ENCODE measurements at places on chromosomes 4 and X.

GRCh38 chrX:153879741-153880439, 6.1 kb downstream of the L1CAM start:
- DNase-seq = no peak

- no peak for DNase-seq
Measured at GRCh38 chr4:2977211-2978088, 14.1 kb downstream of the GRK4 start.

DNA sequence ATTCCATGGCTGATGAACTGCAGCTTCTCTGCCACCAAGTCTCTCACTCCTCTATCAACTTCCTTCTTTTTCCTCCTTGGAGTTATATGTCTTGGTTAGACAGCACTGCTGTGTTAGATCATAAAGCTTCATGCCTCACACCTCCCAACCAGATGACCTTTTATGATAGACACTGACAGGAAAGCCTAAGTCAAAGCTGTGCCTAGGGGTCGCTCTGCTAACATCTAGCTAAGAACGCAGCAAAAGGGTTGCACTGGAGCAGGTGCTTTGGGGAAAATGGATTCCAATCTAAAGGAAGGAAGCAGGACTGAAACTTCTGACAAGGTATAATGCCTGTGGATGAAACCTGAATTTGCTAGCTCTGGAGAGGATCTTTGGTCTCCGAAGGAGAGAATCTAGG, 509.7 kb downstream of the SMARCA1 start:
- no peak for DNase-seq

- no peak for DNase-seq
Measured at GRCh38 chrX:19772822-19773628, 114.4 kb downstream of the SH3KBP1 start.

GRCh38 chr4:15920723-15921591, 17.6 kb downstream of the FGFBP1 start:
- DNase-seq = peak; percentile 95

- no peak for DNase-seq
Measured at GRCh38 chrX:50779694-50780093, 34.3 kb downstream of the SHROOM4 start.

DNA sequence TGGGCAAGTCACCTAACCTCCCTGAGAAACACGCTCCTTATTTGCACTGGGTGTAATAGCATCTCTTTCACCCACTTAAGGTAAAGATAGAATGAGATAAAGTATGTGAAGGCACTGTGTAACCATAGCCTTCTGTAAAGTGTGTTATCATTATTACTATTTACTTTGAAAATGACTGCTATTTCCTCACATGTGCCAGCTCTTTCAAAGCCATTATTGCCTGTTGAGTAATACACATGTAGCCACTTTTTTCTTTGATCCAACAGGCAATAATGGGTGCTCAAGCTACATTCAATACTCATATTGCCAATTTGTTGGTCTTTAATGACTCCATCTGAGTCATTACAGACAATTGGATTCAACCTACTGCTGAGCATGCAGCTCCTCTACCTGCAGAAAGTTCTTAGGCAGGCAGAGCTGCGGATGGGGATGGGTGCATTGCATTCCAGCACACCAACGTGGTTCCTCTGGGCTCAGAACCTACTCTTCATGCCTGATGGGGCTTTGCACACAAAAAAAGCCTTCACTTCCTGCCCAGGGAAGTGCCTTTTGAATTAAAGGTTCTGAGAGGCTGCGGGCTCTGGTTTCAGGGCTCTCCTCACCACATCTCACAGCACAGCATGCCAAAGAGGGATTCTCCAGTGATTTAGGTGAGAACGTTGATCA, 9.7 kb downstream of the PTCHD1 start:
- no peak for DNase-seq

DNA sequence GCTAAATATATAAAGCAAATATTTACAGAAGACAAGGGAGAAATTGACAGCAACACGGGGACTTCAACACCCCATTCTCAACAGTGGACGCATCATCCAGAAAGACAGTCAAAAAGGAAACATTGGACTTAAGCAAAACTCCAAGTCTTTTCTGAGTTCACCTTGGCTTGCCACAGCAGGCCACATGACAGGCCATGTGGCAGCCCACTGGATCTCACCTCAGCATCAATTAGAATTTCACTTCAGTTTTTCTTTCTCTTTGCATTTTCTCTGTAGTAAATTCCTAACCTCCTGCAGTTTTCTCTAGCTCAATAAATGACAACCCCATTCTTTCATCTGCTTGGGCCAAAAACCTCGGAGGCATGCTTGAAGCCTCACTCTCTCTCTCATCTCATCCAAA, 12.4 kb downstream of the SMIM9 start:
- DNase-seq = no peak

- no peak for DNase-seq
Measured at GRCh38 chr4:121239951-121240350, 75.8 kb upstream of the TNIP3 start.

DNA sequence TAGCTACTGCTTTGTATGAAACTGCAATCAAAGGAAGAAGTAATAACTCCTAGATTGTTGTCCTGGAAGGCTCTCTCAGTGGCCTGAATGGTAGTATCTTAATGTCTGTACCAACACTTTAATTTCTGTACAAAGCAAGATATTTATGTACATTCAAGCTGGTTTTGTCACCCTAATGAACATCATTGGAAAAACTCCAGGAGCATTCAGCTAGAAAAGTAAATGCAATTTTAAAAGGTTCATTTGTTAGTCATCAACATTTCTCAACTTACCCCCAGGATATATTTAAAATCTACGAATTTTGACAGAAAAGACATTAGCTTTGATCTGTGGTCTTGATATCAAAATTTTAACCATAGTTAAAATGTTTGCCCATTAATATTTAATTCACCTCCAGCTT, 80.0 kb upstream of the FGF13 start:
- no peak for DNase-seq

DNA sequence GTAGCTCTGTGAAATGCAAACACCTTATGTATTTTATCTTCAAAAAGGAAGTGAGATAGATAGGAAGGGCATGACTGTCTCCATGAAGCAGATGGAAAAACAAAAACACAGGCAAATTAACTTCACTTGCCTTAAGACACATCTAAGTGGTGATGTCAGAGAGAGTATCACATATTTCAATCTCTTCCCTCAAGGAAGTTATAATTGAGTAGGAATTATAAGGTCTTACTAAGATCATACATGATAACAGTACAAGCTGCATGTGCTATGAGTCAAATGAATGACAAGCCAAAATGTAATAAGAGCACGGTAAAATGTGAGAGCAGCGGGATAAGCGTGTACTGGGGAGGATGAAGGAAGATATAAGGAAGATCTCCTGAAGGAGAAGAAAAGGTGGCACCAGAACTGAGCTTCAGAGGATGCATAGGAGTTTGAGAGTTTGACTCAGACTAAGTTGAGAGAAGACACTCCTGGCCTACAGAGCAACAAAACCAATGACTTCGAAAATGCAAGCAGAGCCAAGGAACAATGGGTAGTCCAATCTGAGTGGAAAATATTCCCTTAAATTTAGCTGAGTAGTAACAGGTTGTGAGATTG, 43.3 kb upstream of the GALNT7 start:
- DNase-seq = no peak

DNA sequence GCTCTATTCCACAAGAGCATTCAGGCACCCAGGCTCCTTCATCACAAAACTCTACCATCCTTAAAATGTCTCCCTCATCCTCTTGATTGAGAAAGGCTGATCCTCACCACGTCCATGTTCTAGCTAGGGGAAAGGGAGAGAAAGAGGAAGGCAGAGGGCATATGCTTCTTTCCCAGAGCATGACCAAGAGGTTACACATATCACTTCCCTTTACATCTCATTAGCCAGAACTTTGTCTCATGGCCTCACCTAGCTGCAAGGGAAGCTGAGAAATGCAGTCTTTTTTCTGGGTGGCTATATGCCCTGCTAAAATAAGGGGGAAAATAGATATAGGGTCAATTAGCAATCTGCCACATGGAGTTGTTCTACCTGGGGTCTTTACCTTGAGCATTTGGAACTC, 42.7 kb downstream of the LONRF3 start:
- DNase-seq = no peak

GRCh38 chr4:91436556-91436955, 867.2 kb upstream of the GRID2 start:
- no peak for DNase-seq

GRCh38 chr4:125741825-125742452, 427.2 kb downstream of the FAT4 start:
- no peak for DNase-seq

DNA sequence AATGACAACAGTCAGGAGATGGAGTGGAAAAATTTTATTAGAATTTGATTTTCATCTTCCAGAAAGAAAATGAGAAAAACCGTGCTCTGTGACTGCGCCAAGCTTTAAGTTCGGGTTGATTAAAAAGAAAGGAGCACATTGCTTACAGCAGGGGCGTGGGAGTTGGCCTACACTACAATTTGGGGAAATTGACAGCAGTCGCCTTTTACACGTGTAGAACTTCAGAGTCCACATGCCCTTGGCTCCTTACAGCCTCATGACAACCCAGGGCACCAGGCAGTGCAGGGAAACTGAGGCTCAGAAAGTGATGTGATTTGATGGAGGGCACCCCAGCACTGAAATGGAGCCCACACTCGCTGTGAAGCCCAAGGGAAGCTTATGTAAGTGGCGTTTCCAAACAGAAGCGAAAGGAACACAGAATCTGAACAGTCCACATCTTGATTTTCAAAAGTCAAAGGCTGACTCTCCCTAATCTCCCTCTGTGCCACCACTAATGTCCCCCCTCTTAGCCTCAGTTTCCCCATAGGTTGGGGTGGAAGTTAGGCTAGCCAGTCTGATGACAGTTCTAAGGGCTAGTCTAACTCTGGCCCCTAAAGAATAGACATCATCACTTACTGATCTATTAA, 5.5 kb downstream of the PPP2R2C start:
- no peak for DNase-seq

DNA sequence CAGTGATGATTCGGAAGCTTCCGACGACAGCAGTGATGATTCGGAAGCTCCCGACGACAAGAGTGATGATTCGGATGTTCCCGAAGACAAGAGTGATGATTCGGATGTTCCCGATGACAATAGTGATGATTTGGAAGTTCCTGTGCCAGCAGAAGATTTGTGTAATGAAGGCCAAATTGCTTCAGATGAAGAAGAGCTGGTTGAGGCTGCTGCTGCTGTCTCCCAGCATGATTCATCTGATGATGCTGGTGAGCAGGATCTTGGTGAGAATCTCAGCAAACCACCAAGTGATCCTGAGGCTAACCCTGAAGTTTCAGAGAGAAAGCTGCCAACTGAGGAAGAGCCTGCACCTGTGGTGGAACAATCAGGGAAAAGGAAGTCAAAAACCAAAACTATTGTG, 14.2 kb downstream of the CXCR3 start:
- no peak for DNase-seq

GRCh38 chr4:140315970-140316369, 57.5 kb upstream of the SCOC start:
- no peak for DNase-seq

GRCh38 chr4:53858744-53859143, 205.7 kb downstream of the CHIC2 start:
- DNase-seq = no peak

- DNase-seq = no peak
Measured at GRCh38 chr4:37584071-37584470, 102.1 kb downstream of the RELL1 start.

GRCh38 chrX:16869393-16870094, 618 bp downstream of the RBBP7 start:
- DNase-seq = no peak

GRCh38 chr4:89303814-89304388, 3.7 kb downstream of the GPRIN3 start:
- DNase-seq = no peak

- no peak for DNase-seq
Measured at GRCh38 chr4:21507439-21507838, 441.1 kb downstream of the KCNIP4 start.

- no peak for DNase-seq
Measured at GRCh38 chr4:53816561-53816960, 225.3 kb upstream of the LNX1 start.

GRCh38 chr4:130233377-130234047, 1137.6 kb downstream of the C4orf33 start:
- no peak for DNase-seq

- no peak for DNase-seq
Measured at GRCh38 chrX:34810916-34811315, 131.7 kb upstream of the FAM47B start.

DNA sequence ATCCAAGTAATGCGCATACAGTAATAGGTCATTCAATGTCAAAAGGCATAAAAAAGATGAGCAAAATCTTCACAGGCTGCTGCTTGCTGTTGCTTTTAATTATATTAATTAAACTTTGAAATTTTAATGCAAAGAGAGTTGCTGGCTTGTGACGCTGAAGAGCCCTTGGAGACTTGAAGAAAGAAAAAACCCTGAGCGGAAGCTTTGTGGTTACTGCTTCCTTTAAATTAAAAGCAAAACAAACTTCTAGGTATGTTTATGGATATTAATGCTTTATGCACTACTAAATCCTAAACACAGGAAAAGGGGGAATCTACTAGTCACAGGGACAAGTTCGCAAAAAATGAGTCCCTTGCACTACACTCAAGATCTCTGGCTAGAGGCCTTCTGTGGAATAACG, 166.7 kb downstream of the ANTXR2 start:
- no peak for DNase-seq

DNA sequence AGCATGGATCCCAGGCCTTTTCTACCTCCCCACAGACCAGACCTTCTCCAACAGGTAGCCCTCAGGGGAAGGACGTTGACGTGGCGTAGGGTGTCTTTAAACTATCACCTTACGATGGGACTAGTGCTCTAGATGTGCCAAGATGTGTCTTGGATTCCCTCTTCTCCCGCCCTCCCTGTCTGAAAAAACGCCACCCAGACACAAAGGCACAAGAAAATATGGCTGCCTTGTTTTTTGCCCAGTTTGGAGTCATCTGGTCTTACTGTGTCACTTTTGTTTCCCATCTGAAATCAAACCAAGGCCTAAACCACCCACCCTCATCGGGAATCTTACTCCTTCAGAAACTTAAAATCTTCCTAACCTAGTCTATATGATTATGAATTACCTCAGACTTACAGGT, 235.4 kb downstream of the OR13H1 start:
- DNase-seq = no peak

GRCh38 chr4:82543131-82543530, 18.7 kb downstream of the TMEM150C start:
- DNase-seq = no peak

DNA sequence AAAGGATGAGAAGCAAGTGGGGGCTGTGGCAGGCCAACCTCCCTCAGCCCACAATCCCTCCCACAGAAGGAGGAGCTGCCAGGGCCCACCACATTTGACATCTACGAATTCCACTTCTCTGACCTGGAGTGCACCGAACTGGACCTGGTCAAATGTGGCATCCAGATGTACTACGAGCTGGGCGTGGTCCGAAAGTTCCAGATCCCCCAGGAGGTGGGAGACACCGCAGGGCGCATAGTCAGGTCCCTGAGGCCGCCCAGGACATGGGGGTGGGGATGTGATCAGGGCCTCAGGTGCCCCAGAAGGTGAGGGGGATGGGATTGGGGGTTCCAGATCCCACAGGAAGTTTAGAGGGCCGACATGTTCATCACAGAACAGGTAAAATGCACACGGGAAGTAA, 13.7 kb downstream of the ATP5ME start:
- DNase-seq = no peak
